ENCODE measurements at places on chromosomes 12 and 14.

DNA sequence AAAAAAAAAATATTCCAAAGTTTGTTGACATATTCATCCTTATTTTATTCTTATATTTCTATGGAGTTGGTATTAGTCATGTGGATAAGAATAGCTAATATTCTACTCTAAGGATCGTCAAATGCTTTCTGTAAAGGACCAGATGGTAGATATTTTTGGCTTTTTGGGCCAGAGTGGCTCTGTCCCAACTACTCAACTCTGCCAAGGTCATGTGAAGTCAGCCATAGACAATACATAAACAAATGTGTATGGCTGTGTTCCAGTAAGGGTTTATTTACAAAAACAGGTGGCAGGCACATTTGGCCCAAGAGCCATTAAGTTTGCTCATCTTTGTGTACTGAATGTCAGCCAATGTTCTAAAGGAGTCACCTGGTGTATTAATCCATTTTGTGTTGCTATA, 131.8 kb downstream of the TBX5 start:
- no peak for DNase-seq

GRCh38 chr14:31968107-31968810, 108.8 kb upstream of the ARHGAP5 start:
- DNase-seq, result no peak

DNA sequence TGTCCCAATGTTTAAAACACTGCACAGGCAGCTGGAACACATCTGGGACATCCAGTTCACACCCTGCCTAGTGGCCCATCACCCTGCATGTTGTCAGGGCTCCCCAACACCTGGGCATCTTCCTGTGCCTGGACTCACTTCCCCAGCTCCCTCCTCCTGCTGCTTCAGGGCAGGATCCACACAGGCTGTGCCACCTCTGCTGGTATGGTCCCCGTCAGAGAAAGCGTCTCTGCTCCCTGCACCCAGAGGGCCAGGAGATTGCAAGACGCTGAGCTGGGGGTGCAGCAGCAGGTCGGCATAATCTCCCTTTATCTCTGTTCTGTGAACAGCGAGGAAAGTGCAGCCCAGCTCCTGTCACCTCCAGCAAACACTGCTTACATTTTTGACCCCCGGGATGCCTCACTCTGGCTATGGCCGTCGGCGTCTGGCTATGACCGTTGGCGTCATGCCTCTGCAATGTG, 124.3 kb downstream of the ADGRD1 start:
- DNase-seq, result no peak

DNA sequence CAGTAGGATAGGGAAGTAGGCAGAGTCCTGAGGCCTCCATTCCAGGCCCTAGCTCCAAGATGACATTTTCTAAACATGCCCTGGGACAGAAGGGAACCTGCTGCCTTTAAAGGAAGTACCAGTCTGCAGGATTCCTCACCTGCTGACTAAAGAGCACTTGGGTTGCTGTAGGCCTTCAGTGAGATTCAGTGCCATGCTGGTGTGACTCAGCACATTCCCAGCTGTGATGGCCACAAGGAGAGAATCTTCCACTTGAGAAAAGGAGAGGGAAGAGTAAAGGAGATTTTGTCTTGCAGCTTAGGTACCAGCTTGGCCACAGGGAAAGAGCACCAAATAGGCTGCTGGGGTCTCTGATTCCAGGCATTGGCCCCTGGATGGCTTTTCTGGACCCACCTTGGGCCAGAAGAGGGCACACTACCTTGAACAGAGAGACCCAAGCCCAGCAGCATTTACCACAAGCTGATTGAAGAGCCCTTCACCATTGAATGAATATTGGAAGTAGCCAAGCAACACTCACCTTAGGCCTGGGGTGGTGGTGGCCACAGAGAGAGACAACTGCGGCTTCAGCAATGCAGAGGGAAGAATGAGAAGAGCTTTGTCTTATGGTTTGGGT, 498.3 kb downstream of the KCNH5 start:
- DNase-seq, result no peak

- DNase-seq, result peak; percentile 41
Measured at GRCh38 chr14:25132732-25133422, 82.9 kb upstream of the STXBP6 start.

GRCh38 chr12:11756523-11756922, 107.0 kb downstream of the ETV6 start:
- no peak for DNase-seq

- no peak for DNase-seq
Measured at GRCh38 chr14:56349960-56350359, 229.6 kb upstream of the TMEM260 start.

- no peak for DNase-seq
Measured at GRCh38 chr12:47160316-47161244, 80.8 kb upstream of the AMIGO2 start.

DNA sequence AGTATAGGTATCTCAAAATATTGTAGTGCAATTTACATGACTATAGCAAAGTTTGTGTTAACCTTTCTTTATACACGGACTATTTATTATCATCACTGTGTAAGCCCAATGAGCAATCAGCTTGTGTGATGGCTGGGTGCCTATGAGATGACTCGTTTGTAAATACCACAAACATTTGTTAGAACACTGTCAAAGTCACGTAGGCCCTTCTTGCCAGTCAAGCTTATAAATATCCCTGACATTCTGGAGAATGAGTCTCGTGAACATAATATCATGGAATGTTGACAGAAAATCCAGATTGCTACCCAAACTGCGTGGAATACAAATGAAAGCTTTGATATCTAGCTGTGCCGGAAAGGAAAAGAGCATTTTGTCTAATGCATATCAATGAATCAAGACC, 648.3 kb upstream of the MDGA2 start:
- DNase-seq, result no peak

DNA sequence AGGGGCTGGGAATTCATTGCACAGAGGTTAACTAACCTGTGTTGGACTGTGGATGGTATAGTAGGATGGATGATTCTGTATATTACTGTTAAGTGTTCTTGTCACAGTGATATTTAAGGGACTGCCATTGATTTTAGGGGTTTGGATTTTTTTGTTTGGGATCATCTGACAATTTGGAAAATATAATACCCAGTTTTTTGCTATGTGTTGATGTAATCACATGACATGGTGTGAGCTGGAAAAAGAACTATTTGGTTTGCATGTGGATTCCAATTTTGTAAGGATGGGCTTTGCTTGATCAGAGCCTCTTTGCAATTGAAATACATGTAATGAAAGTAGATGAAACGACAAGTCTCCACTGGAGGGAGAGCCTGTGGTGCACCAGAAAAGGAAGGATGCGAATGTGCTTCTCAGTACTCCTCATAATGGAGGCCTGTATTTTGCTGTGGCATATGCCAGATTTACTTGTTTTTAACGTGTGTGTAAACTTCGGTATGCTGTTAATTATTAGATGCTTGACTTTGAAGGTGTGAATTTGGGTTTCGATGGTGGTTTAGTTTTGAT, 2.7 kb downstream of the DYRK2 start:
- no peak for DNase-seq

DNA sequence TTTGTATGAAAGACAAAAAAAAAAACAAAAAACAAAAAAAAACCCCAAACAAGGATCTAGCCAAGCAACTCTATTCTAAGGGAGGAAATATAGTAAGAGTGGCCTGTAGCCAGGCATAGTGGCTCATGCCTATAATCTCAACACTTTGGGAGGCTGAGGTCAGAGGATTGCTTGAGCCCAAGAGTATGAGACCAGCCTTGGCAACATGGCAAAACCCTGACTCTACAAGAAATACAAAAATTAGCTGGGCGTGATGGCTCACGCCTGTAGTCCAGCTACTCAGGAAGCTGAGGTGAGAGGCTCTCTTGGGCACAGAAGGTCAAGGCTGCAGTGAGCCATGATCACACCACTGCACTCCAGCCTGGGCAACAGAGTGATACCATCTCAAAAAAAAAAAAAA, 47.9 kb downstream of the TMEM117 start:
- no peak for DNase-seq

Data from NCI-H1930 (cell line).